BJ (cell line): ENCODE measurements at places on chromosomes 5 and 9.

GRCh38 chr5:148685520-148686134, 31.3 kb upstream of the HTR4 start:
- DNase-seq = no peak

- no peak for DNase-seq
Measured at GRCh38 chr5:95446560-95447221, 55.5 kb downstream of the FAM81B start.

DNA sequence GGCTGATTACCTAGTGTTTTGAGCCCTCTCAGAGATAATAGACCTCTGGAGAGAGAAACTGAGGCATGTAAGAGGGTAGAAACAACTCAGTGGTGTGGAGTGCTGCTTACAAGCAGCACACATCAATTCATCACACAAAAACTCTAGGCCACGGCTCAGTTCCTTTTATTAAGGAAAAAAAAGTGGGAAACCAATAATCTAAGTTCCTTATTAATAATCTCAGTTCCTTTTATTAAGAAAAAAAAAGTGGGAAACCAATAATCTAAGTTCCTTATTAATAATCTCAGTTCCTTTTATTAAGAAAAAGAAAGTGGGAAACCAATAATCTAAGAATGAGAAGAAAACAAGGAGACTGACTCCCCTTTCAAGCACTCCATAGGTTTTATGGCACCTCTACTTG, 28.0 kb downstream of the TXNDC8 start:
- no peak for DNase-seq

- peak; percentile 87 for DNase-seq
Measured at GRCh38 chr5:61449804-61450492, 117.9 kb downstream of the ZSWIM6 start.

DNA sequence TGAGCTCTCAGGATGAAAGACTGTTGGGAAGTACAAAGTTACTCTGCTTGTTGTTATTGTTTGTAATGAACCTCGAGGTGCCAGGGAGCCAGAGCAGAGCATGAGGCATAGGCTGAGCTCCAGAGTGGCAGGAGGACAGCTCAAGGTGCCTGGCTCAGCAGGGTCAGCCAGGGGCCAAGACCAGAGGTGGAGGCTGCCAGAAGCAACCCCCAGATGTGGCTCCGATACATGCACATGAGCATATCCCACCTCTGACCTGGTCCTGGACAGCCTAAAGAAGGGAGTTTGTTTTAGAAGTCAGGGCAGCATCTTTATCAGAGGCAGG, 105.6 kb downstream of the PSD2 start:
- no peak for DNase-seq

DNA sequence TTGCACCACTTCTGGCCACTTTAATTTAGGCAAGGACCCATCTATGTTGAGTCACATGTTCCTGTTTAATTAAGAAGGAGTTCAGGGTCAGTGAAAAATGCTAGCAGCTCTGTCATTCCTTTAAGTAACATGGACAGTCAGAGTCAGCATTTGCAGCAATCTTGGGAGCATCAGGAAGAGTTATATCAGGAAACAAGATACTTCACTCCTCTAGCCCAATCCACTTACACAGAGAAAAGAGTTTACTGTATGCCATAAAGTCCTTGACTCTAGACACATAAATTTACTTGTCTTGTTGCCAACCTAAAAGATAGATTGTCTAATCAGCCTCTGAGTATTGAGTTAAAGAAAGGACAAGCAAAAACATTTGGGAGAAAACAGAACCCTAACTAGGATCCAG, 266.7 kb downstream of the PJA2 start:
- DNase-seq = no peak
